ENCODE measurements at places on chromosomes 1 and 21.
A peak's percentile ranks its signal among the peaks of the same experiment; 100 is the strongest.

GRCh38 chr1:208028526-208028925 lies 117.6 kb upstream of the CD34 start:
- DNase-seq = no peak

- no peak for DNase-seq
These were observed 156.5 kb downstream of the PDE4B start for GRCh38 chr1:65949230-65949626.

- DNase-seq = no peak
These were observed 49.0 kb upstream of the ARHGEF16 start for GRCh38 chr1:3405491-3405890.

GRCh38 chr1:246725191-246725590 lies 982 bp downstream of the SCCPDH start:
- no peak for DNase-seq

DNA sequence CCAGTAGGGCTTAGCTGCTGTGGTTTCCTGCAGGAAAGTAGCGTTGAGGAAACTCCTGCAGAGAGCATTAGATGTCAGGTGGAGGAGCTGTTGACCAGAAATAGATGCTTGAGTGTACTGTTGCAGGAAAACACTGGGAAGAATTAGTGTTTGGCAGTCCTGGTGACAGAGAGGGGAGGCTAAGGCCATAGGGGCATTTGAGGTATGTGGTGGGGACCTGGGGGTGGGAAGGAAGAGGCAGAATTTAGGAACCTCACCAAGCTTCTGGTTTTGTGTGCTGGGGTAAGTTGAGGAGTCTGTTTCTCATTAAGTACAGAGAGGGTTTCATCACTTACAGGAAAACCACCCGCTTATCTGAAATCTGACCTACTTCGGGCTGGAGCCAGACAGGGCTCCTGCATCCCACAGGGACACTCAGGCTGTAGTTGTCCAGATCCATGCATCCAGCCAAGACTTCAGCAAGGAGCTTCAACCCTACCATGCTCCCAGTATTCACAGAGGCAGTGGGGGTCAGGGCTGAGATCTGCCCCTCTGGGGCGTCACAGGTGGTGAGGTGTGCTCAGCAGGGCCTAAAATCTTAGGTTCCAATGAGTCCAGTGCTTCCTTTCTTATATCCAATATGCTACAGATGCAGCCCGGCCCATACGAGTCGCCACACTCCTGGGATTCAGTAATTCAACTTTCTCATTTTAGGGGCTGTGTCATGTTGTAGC lies 15.1 kb downstream of the SH2D2A start:
- no peak for DNase-seq

- DNase-seq = no peak
These were observed 5.7 kb upstream of the SVBP start for GRCh38 chr1:42822800-42823392.

DNA sequence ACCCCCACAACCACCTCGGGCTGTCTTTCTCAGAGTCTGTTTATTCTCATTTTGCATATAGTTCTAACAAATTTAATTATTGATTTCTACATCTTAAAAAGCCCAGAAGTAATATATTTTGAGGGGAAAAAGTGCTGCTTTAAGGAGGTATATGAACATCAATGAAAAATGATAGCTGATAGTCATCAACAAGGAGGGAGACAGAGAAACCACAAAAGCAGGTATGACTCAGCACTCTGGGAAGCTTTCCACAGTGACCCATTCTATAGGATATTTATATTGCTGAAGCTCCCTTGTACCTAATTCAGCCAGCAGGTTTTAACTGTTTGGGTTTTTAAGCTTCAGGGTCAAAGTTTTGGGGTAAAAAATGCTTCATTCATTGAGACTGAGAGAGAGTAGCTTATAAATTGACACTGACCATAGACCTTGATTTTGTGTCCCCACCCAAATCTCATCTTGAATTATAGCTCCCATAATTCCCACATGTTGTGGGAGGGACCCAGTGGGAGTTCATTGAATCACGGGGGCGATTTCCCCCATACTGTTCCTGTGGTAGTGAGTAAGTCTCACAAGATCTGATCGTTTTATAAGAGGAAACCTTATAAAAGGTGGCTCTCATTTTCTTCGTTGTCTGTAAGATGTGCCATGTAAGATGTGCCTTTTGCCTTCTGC lies 27.4 kb downstream of the VANGL1 start:
- DNase-seq = no peak

GRCh38 chr1:203338335-203339036 lies 12.4 kb downstream of the FMOD start:
- DNase-seq = peak; percentile 28

DNA sequence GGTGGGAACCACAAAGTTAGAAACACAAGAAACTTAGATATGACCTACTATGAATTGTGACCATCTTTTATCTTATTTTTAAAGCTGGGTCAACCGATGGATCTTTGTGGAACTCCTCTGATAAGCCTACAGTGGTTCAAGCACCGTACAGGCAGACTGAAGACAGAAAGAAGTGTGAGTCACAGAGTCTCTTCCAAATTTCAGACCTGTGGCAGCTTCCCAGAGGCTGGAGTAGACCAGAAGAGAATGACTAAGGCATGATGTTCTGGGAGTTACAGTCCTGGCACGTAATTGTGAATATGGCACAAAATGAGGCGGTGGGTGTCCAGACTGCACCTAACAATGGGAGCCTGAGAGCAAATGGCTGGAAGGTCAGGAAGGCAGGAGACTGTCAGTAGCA lies 70.0 kb downstream of the LMO4 start:
- no peak for DNase-seq

GRCh38 chr21:42614396-42614795 lies 39.0 kb upstream of the PDE9A start:
- no peak for DNase-seq

DNA sequence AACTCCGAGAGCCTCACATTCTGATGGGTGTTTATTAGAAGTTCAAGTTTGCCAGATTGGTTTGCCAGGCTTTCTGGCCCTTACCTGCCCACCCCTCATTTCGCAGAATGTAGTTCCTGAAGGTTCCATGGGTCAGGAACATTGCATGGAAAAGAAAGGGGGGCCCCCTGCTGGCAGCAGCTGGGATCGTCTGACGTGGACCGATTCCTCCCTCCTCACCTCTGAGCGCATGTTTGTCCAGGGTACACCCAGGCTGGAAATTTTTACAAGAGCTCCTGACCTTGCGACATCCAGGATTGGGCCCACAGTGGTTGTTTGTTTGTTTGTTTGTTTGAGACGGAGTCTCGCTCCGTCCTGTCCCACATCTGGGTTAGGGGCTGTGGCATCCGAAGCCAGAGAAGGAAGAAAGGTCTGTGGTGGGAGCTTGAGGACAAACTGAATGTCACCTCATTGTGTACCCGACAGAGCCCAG lies 126.0 kb upstream of the TMEM51 start:
- no peak for DNase-seq

- no peak for DNase-seq
These were observed 54.6 kb downstream of the NTNG1 start for GRCh38 chr1:107195476-107195875.

- DNase-seq = no peak
These were observed 4.3 kb downstream of the CR1 start for GRCh38 chr1:207500306-207500705.

GRCh38 chr1:230301822-230302221 lies 124.3 kb downstream of the PGBD5 start:
- DNase-seq = no peak

- DNase-seq = no peak
These were observed 9.3 kb downstream of the CHD5 start for GRCh38 chr1:6170742-6171201.

GRCh38 chr1:31584869-31585735 lies 8.8 kb downstream of the TINAGL1 start:
- no peak for DNase-seq

- DNase-seq = no peak
These were observed 36.7 kb upstream of the WLS start for GRCh38 chr1:68268896-68269483.

- DNase-seq = no peak
These were observed 22.7 kb downstream of the MAP7D1 start for GRCh38 chr1:36178471-36179219.

DNA sequence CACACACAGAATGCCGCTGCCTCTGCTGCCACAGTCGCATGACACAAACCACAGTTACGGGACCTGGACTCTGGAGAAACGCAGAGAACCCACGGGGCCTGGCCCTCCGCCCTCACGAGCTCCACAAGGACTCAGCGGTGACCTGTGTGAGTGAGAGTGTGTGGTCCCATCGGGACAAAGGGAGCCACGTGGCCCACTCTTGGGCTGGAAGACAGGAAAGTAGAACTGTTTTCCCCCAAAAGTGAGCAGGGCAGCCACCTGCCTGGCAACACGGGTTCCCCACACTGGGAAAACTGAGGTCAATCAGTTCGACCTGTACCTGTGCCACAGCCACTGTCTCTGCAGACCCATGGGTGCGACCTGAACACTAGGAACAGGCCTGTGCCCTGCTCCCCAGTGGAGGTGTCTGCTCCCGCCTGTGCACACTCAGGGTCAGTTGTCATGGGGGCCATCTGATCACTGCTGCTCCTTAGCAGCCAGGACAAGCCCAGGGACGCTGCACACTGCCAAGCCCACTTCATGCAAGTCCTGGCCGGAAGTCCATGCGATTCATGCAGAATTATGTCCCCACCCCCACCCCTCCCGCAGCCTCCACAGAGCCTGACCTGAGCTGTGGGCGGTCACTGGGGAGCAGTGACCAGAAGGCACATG lies 54.4 kb upstream of the ADARB1 start:
- DNase-seq = no peak

GRCh38 chr1:201538612-201539551 lies at the start of gene NAV1:
NAV1 (plus strand) TSS chr1:201539127; CDS start chr1:201622885, 83,758 bp downstream.
- no peak for DNase-seq

DNA sequence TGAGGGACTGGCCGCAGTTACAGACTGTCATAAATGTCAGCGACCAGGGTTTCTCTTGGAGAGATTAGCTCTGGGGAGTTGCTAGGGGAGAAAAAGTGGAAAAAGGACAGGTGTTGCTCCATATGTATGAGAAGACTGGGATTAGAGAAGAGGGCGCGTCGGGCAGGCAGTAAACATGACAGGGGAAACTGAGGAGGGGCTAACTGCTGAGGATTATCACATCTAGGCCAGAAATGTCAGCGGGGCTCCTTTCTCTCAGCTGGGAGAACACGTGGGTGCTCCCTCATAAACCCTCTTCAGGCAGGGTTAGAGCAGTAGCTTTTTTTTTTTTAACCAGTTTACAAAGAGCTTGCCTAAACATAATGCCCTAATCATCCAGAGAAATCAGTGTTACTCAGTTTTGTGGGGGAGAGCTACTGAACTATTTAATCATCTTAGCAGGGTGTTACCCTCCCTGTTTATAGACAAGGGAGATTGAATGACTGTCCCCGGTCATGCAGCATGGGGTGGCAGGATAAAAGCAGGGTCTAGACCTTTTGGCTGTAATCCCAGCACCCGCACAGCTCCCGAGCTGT lies 35.2 kb downstream of the ELAPOR1 start:
- no peak for DNase-seq

DNA sequence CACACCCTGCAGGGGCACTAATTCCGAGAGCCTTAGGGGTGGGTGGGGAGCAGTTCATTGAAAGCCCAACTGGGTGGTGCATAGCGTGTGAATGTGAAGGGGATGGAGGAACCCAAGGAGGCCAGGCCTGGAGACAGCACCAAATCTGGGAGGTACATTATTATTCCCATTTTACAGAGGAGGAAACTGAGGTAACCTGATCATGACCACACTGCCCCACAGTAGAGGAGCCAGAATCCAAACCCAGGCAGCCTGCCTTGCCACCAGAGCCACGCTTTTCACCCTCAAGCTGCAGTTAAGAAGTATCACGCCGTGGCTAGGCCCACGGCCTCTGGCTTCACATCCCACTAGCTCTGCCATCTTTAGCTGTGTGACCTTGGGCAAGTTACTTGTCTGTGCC lies 633 bp upstream of the BSND start:
- DNase-seq = no peak
